ENCODE measurements at places on chromosomes 7 and 10.

GRCh38 chr7:37450035-37450434 lies 1.4 kb upstream of the ELMO1 start:
- DNase-seq: no peak

- no peak for DNase-seq
Observed at GRCh38 chr7:121530227-121531174, 134.4 kb upstream of the FAM3C start.

GRCh38 chr7:128951296-128951695 lies 13.6 kb downstream of the IRF5 start:
- DNase-seq: no peak

GRCh38 chr7:21887779-21888178 lies 57.9 kb downstream of the CDCA7L start:
- DNase-seq: no peak

DNA sequence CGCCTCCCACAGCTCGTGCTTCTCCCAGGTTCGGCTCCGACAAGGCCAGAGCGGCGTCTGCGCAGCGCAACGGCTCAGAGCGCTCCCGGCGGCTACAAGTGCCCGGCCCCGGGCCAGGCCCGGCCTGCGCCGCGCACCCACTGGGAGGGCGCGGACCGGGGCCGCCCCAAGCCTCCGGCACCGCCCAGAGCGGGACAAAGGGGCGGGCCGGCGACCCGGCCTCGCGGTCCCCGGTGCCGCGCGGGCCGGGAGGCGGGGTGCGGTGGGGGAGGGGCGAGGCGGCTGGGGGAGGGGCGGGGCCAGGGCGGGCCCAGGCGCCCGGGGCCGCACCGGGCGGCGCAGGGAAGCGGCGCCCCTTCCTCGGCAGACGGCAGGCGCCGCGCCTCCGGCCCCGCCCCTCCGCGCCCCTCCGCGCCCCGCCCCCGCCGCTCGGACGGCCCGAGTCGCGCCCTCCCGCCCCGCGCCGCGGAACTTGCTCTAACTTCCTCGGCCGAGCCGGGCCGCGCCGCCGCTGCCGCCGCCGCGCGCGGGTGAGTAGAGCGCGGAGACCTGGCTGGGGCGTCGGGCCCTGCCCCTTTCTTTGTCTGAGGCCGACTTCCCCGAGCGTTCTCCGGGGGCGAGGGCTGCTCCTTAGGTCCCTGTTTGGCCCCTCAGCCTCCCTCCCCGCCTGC lies at the start of gene TSPAN14:
Gene TSPAN14 (plus strand): TSS at position 469 of the 671 bp plus-strand sequence. CDS start 34,924 bp downstream, outside the sequence.
- no peak for DNase-seq

DNA sequence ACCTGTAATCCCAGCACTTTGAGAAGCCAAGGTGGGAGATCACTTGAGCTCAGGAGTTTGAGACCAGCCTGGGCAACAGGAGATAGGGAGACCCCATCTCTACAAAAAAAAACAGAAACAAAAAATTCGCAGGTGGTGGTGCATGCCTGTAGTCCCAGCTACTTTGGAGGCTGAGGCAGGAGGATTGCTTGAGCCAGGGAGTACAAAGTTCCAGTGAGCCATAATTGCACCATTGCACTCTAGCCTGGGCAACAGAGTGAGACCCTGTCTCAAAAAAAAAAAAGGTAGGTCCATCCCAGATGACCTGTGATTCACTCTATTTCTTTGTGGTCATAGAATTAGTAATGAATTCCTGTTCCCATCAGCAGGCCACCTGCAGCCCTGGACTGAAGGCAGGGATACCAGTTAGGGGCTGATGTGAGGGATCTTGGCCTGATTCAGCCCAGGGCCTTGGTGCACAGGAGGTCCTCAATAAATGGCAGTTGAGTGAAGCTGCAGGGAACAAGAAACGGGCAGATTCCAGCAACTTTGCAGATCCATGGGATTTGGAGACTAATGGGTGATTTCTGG lies at the start of gene MYH16:
Gene MYH16 (plus strand): TSS at position 364 of the 570 bp plus-strand sequence.
- no peak for DNase-seq

DNA sequence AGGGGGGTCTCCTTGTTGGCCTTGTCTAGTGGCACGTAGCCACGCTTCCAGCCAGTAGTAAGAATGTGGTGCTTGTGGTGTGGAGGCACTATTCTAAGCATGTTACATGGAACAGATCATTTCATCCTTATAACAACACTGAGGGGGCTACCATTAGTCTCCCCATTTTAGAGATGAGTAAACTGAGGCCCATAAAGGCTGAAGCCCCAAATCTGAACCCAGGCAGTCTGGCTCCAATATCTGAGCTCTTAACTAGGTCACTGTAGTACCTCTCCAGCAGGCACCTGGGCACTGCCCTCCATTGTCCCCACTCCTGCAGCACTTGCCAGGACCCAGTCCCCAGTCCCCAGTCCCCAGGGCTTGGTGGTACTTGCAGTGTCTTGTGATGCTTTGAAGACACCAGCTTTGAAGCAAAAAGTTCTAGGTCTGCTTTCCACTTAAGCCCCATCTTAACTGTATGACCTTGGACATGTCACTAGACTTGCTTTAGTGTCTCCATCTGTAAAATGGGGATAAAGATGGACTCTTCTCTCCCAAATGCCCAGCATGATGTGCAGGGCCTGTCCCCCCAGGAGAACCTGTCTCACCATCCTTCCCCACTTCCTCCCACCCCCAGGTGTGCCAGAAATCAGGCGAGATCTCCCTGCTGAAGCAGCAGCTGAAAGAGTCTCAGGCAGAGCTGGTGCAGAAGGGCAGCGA lies 6.4 kb downstream of the LZTS2 start:
- no peak for DNase-seq

GRCh38 chr10:72424561-72424960 lies 69.8 kb upstream of the DNAJB12 start:
- DNase-seq: no peak

GRCh38 chr10:133162910-133163856 lies 3.2 kb downstream of the KNDC1 start:
- no peak for DNase-seq

- no peak for DNase-seq
Observed at GRCh38 chr10:29618341-29619171, 16.2 kb downstream of the SVIL start.

DNA sequence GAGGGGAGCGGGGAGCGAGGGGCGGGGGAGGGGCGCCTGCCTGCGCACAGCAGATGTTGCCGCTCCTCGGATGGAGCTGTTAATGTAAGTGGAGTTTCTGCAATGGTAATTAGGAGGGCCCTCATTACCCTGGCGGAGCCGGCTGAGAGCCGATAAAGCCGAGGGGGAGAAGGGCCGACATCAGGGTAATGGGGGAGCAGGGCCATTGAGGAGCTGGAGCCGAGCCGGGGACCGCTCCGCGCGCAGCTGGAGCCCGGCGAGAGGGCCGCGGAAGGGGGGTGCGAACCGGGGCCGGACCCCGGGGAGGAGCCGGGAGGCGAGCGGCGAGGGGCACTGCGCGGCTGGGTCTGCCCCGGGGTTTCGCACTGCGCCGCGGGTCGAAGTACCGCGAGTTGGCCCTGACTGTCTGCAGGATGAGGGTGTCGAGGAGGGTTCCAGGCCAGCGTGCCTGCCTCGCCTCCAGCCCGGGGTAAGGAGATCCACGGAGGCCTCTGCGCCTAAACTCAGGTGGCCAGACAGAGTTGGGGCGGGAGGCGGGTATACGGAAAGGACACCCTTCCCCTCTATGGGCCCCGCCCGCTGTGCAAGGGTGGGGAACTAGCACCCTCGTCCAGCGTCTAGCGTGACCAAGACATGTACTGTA lies 55.0 kb upstream of the LBX1 start:
- no peak for DNase-seq

GRCh38 chr10:30540276-30540675 lies 89.3 kb downstream of the LYZL2 start:
- DNase-seq: no peak

DNA sequence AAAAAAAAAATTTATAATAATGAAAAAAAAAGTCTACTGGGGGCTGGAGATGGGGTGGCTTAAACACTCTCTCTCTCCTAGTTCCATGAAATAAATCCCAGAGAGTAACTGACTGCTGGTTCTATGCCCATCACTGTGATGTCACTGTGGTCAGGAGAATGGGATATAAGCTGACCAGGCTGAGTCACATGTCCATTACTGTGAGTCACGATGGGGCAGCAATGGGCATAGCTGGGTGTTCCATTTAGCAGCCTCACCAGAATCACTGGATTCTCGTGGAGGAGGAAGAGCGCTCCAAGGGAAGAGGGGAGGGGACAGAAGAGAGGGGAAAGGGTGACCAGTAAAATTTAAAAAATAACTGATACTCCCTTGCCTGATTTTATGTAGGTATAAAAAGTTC lies 37.1 kb downstream of the MASTL start:
- no peak for DNase-seq

DNA sequence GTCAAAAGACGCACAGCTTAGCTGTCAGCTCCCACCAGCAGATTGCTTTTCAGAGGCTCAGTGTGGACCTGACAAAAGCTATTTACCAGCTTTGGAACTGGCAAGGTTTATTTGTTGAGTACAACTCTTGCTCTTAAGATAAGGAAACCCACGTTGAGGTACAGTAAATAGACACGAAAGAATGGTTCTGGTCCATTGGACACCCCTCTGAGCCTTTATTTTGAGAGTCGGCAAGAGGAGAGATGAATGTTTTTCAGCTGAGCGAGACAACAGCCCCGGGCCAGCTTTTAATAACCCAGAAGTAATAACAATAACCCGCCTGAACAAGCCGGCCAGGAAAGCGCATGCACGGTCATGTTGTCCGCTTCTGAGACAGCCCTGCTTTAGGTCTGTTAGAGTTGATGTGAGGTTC lies 49.0 kb downstream of the WNT2 start:
- DNase-seq: no peak

DNA sequence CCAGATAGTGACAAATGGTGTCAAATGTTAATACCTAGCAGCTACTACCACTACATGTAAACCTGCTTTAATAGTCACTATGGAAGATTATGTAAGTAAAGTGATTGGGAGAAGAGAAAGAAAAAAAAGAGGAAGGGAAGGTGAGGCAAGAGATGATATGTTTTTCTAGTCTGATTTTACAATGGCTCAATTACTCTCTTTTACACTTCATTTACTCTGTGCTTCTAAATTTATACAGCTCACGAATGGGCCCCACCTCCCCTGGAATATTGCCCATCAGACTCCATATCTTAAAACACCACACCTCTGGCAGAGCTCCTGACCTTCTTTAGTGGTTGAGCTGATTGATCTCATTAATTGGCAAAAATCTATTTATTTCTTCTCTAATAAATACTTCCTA lies 28.0 kb upstream of the IKZF1 start:
- DNase-seq: no peak

GRCh38 chr10:102657984-102658724 lies 13.9 kb downstream of the TRIM8 start:
- no peak for DNase-seq

DNA sequence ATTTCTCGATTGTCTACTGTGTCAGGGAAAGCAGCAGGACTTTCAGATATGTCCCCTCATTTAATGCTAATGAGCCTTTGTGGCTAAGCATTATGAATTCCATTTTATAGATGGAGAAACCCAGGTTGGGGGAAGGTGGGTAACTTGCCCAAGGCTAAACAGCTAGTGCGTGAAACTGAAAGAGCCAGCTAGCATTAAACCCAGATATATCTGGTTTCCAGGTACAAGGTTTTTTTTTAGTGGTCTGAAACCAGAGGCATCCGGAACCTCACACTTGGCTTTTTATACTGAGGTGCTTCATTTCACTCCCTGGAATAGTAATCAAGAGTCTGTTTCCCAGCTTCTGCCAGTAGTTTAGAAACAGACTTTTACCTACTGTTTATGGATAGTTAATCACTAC lies 694.8 kb downstream of the PHTF2 start:
- DNase-seq: no peak

- no peak for DNase-seq
Observed at GRCh38 chr10:44803862-44804261, 107.3 kb upstream of the TMEM72 start.

GRCh38 chr10:93777092-93777491 lies 19.4 kb downstream of the LGI1 start:
- DNase-seq: no peak
